ENCODE measurements at places on chromosomes 3 and 15.

DNA sequence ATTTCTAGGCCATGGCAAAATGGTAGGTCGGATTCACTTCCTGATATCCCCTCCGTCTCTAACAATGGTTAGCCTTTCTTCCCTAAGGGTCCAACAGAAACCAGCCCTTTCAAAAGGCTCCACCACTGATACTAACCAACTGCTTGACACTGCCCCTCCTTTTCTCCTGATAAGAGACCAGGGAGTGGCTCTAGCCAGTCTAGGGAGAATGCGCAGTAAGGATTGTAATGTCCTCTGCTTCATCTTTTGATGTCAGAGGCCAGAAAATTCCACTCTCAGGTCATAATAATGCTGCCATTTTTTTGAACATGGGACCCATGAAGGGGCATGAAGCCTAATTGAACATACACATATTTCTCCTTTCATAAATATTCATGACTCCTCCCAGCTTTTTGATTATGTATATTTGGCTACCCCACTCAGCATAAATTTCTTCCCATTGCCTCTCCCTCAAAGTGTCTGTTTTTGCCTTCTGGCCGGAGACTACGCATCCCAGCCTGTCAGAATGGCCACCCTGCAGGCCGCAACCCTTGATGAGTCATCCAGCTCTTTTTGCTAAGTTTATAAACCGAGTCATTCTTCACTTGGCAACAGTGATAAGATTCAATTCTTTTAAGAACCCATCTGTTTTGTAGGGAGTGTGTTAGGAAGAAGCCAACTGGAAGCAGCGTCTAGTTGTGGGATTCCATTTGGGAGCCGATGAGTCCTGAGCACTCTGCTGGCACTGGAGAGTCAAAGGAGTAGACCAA is 189.0 kb upstream of the MCTP2 start:
- DNase-seq = no peak
- H3K27me3 ChIP-seq = no peaks in the 10 kb centered on the region
- no peaks in the 10 kb centered on the region for H3K36me3 ChIP-seq

DNA sequence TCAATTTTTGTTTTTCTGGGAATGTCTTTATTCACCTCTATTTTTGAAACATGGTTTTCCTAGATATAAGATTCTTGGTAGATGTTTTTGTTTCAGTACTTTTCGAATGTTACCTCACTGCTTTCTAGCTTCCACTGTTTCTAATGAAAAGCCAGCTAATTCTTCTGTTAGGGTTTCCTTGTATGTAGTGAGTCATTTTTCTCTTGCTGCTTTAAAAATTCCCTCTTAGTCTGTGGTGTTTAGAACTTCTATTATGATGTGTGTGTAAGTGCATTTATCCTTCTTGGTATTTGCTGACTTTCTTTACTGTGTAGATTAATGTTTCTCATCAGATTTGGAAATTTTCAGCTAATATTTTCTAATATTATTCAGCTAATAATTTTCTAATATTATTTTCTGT is 151.1 kb upstream of the OSTN start:
- H3K4me3 ChIP-seq = no peak overlapping the region
- H3K27ac ChIP-seq = no peak overlapping the region
- H3K36me3 ChIP-seq = no peaks in the 10 kb centered on the region
- no peaks in the 10 kb centered on the region for H3K27me3 ChIP-seq
- no peak for DNase-seq

- peaks cover 5% of the 10 kb centered on the region for H3K27me3 ChIP-seq
- H3K4me1 ChIP-seq = peaks cover 30% of the 10 kb centered on the region
- no peaks in the 10 kb centered on the region for H3K36me3 ChIP-seq
- no peak overlapping the region for H3K4me3 ChIP-seq
- peak overlapping the region; percentile 48 for H3K27ac ChIP-seq
Observed at GRCh38 chr15:60914360-60914759, 314.7 kb downstream of the RORA start.

DNA sequence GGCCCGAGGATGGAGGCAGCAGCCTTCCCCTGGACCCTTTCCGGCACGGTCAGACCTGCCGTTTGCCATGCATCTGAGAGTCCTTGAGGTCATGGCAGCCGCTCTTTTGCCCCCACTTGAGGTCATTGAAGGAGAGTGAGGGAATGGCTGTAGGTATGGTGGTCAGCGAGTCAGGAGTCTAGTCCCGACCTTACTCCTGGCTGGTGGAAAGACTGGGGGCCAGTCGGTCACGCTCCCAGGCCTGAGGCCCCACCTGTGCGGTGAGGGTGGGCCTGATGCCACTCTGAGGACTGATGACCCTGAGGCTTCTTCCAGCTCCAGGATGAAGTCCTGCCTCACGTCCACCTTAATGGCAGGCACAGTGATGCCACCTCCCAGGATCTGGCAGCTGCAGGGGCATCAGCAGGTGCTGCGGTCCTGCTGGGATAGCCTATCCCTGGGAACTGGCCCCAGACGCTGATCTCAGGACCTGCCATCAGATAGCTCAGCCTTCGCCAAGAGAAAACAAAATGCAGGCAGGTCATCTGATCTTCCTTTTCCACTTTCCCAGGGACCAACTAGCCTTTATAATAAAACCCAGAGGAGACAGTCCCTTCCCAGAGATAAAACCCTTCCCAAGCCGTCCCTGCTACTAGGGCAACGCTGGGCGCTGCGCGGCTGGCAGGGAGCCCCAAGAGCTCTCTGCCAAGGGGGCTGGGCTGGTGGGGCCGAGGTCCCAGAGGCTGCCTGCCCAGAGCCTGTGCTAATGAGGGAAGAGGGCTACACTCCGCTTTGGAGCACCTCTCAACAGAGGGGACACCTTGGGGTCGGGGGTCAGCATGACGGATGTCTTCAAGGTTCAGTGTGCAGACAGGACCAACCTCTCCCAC is 42.2 kb downstream of the TM2D3 start:
- no peak overlapping the region for H3K4me3 ChIP-seq
- peaks cover 17% of the 10 kb centered on the region for H3K4me1 ChIP-seq
- H3K27me3 ChIP-seq = peaks cover 11% of the 10 kb centered on the region

All from endothelial cell (in vitro differentiated cells).